NCI-H2081 treated with DMSO at 0.1 percent for 48 hours (cell line): ENCODE measurements at places on chromosomes 6 and 20.

GRCh38 chr6:112252571-112253497 lies 1.5 kb downstream of the LAMA4 start:
- no peak for DNase-seq

GRCh38 chr20:2778602-2779321 lies 21.7 kb downstream of the CPXM1 start:
- DNase-seq, result no peak

GRCh38 chr6:152720974-152721373 lies 23.3 kb downstream of the MYCT1 start:
- DNase-seq, result no peak

GRCh38 chr6:117676577-117677218 lies 1.4 kb downstream of the NUS1 start:
- no peak for DNase-seq

DNA sequence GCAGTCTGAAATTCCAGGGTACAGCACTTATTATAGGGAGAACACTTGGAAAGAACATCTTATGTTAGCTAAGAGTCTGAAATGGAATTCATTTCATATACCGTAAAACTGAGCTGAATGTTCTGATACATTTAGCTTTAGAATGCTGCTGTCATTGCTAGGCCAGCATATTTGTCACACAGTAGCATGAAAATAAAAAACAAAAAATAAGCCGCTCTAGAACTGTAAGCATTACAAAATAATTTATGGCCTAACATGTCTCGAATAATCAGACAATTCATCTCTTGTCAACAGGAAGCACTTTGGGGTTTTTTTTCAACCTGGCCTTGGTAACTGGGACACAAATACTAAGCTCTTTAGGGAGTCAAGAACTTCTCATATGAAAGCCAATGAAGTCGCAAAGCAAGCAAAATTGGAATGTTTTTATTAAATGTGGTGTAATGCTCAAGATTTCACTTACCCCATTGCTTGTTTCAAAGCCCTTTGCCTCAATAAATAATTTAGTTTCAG lies 115.7 kb downstream of the PHACTR1 start:
- DNase-seq, result no peak

DNA sequence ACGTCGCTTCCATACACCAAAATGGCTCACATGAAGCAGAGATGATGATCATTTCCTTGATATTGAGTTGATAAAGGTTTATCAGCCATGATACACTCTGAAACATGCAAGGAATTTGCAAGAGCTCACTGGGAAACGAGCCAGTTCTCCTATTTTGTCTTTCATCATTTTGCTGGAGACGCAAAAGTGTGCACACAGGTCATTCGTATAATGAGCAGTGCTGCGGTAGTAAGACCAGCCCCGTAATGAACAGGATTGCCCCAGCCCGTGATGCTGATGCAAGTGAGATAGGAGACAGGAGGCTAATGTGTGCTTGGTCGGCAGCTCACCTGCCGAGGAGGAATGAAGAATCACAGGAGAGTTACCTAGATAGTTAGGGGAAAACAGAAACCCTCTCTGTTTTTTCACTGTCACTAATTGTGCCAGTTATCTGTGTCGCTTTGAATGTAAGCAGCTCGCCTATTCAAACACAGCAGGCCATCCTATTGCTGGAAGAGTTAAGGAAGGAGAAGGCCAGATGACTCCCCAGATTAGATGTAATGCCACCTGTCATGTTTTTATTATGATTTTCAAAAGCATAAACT lies 391.8 kb downstream of the SAMD5 start:
- DNase-seq, result no peak
